ENCODE measurements at places on chromosomes 12 and 14. TPM values are rescaled to one million over a fixed set of nuclear protein-coding genes. Genes with fewer than 3 reads are reported as not detected.
A peak's percentile ranks its signal among the peaks of the same experiment; 100 is the strongest.

GRCh38 chr12:34379142-34379541 lies 356.8 kb downstream of the ALG10 start:
- DNase-seq, result no peak

DNA sequence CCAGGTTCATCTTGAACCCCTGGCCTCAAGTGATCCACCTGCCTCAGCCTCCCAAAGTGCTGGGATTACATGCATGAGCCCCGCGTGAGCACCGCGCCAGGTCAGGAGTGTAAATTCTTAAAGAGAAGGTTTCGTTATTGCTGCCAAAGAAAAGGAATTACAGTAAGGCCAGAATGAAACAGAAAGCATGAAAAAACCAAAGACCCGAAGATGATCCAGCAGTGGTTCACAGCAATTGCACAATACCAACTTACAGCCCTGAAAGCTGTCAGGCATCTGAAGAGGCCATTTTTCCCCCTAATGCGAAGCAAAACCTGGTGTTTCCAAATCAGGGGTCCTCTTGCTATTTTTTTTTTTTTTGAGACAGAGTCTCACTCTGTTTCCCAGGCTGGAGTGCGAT lies 10.3 kb downstream of the RBM23 start:
- DNase-seq, result no peak

- no peak for DNase-seq
Measured at GRCh38 chr12:3681595-3682061, 71.3 kb downstream of the CRACR2A start.

Gene NRXN3
- total RNA-seq, result 4.4 TPM

GRCh38 chr12:105831372-105831771 lies 307.4 kb downstream of the NUAK1 start:
- no peak for DNase-seq

Gene KIF26A
- total RNA-seq, result 5.9 TPM

DNA sequence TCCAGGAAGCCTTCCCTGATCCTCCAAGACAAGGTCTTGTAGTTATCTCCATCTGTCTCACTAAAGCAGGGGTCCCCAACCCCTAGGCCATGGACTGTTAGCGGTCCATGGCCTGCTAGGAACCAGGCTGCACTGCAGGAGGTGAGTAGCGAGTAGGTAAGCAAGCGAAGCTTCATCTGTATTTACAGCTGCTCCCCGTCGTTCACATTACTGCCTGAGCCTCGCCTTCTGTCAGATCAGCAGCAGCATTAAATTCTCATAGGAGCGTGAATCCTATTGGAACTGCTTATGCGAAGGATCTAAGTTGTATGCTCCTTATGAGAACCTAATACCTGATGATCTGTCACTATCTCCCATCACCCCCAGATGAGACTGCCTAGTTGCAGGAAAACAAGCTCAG lies 12.4 kb upstream of the NFYB start:
- DNase-seq, result no peak

GRCh38 chr12:118044577-118044976 lies 16.4 kb downstream of the WSB2 start:
- DNase-seq, result no peak

GRCh38 chr12:133233993-133234564 lies 1.6 kb downstream of the ANHX start:
- no peak for DNase-seq

Gene GALNT16
- 2.1 TPM for total RNA-seq

Gene VASH1
- 23.4 TPM for total RNA-seq

DNA sequence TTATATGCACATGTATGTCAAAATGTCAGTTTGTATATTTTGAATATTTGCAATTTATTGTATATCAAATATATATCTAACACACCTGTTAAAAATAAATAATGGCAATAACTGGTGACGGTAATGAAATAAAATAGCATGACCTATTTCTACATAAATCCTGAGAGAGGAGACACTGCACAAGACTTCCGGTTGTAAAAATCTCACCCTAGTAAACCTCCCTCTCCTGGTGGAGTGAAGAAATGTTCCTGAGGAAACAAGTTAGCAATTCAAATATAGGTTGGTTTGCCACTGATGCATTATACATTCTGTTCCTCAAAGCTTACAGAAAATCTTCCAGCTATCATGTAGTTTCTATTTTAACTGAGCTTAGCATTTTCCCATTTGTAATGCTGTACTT lies 166.1 kb upstream of the SYT10 start:
- DNase-seq, result no peak

Gene FLVCR2
- 2.3 TPM for total RNA-seq

DNA sequence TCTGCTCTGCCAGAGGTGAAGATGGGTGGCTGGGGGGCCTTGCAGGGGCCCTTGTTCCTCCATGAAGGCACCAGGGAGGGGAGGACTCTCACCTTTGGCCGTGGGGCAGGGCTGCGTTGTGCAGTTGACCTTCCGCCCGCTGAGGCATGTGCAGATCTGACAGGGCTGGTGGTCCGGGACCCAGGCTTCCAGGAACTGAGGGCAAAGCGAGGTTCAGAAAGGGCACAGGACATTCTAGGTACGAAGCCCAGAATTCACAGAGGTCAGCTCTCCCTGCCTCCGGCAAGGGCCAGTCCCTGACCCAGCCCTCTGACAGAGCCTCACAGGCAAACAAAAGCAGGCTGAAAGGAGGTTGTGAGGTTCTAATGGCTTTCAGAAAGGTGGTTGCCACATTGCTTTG lies 40.4 kb upstream of the ANO2 start:
- no peak for DNase-seq

DNA sequence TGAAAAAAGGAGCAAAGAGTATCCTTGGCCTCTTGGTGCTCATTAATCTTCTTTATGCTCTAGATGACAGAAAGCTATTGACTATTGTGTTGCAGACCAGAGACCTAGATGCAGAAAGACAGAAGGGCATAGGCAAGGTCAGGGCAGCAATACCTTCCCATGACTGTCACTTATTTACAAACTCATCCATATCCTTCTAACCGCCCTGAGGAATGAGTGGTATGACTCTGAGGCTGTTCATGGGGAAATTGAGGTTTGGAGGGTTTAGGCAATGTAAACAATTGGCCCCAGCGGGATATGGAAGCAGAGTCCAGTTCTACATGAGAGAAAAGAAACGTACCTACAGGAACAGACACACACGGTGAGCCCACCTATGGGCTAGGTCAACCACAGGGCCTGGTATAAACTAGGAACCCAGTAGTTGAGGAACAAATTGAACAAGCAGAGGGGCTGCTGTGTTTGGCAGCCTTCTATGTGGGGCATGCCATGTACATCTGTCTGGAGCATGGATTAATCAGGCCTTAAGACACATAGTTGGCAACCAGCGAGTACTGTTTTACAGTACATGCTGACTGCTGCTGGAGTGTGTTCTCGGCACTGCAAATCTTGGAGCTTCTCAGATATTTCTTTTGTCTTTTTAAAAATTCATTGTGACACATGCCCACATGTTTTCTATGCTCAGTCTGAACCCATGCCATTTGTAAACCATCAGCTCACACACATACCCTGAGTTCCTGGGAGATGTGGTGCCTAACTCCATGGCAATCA lies 159.7 kb upstream of the NTF3 start:
- no peak for DNase-seq

Gene NKX2-1
- total RNA-seq, result not detected

DNA sequence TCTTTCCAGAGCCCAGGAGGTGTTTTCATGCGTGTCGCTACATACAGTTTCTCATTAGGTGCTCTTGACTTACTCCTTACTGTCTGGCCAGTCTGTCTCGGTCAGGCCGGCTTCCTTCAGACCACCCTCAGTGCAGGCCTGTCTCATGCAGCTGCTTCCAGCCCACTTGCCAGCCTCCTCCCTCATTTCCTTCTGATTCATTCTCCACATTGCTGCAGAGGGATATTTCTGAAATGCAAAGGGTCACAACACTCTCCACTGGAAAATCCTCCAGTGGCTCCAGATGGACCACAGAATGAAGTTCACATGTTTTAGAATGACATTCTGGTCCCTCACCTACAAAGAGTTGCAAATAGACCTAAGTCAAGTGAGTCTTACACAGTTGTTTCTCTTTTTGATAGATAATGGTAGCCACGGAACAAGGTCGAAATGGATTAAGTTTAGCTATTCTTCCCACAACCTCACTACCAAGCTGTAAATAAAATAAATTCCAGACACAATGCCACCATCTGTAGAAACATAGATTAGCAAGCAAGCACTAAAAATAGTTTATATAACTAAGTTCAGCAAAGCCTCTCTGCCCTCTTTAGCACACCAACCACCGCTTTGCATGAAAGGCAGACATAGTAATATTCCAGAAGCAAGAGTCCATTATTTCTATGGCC lies 146.9 kb downstream of the ESR2 start:
- no peak for DNase-seq

- no peak for DNase-seq
Measured at GRCh38 chr12:106304001-106304421, 1.5 kb downstream of the TCP11L2 start.

DNA sequence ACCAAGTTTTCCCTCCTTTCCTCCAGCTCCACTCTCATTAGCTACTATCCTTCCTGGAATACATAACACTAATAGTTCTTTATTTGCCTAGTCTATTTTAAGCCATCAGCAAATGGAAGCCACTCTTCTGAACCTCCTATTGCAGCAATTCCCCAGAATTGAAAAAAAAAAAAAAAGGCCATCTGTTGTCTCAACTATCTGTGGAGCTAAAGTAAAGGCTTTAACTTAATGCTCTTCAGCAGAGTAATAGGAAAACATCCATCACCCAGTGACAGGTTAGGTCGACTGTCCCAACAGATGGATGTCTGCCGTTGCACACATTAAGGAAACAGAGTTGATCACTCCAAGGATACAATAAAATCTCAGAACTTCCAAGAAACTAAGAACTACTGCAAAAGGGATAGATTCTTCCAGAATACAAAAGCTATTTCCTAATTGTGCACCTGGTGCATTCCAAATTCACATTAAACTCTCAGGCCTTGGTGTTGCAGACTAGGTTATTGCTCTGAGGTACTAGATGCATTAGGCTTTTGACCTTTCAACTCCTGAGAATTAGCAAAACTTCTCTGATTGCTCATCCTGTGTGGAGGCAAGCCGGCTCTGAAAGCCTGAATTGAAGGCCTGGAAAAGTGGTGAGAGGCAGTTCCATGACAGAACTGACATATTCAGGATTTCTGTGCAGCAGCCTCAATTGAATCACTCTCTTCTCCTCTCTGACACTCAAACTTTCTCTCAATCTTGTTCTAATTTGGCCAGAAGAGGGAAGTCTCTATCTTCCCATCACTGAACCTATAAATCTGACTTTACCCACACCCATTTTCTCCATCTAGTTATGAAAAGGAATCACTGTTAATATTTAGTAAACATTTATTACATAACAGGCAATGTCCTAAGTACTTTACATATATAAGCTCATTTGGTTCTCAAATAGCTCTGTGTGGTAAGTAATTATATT lies 238.4 kb upstream of the HMGA2 start:
- no peak for DNase-seq

DNA sequence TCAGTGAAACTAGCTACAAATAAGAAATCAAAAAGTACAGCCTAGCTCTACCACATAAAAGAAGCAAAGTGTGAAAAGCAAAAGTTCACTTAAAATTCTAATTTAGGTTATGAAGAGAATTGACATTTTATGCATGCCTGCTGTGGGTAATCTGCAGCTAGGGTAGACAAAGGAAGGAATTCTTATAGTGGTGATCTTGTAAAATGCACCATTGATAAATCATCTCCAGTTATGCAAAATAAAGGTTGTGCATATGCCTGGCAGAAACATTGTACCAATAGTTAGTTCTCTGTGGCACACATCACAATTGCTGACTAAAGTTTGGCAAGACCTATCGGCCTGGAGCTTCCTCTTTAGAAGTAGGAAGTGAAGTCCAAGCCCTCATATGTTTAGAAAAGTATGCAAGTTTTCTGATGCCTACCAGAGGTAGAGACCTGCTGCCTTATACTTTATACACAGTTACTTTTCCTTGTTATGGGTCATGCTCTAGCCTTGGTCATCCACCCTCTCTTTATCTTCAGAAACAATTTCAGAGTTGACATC lies 78.3 kb downstream of the TSHR start:
- DNase-seq, result no peak

Gene ZDHHC22
- total RNA-seq, result not detected

Gene CCDC196
- not detected for total RNA-seq

Gene SCAF11
- 207 TPM for total RNA-seq

DNA sequence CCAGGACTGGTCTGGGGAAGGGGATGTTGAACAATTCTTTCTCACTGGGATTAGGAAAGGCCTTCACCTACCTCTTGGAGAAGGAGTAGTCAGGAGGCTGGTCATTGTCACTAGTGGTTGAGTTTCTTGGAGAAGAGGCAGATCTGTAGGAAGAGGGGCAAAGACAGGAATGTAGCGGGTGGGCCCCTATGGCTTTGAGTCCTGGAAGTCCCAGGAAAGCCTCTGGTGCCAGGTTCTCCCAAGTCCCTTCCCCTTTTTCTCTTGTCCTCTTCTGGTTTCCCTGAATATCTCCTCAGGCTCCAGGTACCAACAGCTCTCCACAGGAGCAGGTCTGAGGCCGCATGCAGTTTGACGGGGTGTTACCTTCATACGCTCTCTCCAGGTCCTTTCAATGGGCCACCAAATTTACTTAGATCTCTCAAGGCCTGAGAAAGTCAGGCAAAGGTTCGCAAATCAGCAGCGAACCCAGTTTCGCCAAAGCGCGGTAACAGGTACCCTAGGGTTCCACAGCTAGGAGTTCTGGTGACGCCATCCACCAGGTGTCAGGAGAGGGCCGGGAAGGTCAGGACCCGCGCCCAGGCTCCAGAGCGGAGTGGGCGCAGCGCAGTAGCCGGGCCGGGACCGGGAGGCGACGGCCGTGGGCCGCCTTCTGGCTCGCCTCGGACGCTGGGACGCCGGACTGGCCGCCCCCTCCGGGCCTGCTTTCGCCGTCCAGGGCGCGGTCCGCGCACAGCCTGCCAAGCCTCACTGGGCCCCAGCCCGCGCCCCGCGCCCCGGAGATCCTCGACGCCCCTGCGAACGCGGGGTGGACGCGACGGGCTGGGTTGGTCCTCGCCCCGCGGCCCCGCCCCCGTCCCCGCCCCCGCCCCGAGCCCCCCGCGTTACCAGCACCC lies 795 bp downstream of the SMAGP start:
- peak; percentile 21 for DNase-seq

- DNase-seq, result no peak
Measured at GRCh38 chr12:2387103-2387834, 334.5 kb downstream of the CACNA1C start.

- DNase-seq, result no peak
Measured at GRCh38 chr12:40733871-40734270, 41.6 kb downstream of the CNTN1 start.

Gene PHLDA1
- total RNA-seq, result 6.1 TPM

Gene ADAM20
- total RNA-seq, result 0.51 TPM

DNA sequence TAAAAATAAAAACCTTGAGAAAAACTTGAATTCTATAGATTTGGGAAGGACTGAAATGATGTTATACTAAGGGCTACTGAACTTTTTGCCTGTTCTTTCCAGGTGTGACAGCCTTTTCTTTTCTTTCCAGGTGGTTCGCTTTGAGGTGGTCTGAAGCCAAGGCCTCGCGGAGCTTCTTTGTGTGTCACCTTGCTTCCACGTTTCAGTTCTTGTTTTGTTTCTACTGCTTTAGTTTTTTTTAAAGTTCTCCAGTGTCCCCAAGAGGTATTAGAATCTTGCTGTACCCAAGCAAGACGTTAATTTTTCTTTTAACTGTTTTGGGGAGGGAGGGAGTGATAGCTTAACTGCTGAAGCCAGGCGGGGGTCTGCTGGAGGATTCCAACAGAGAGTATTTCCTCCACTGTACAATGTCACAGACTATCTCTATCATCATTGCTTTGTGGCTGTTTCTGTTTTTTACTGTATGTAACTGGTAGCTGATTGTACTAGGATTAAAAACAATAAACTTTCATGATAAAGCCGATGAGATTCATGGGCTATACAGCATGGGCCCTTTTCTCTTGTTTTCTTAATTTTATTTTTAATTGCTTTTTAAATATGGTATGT lies 40.2 kb downstream of the PROX2 start:
- no peak for DNase-seq

Gene SLC5A8
- total RNA-seq, result not detected
